ENCODE measurements at places on chromosomes 1 and 21.

DNA sequence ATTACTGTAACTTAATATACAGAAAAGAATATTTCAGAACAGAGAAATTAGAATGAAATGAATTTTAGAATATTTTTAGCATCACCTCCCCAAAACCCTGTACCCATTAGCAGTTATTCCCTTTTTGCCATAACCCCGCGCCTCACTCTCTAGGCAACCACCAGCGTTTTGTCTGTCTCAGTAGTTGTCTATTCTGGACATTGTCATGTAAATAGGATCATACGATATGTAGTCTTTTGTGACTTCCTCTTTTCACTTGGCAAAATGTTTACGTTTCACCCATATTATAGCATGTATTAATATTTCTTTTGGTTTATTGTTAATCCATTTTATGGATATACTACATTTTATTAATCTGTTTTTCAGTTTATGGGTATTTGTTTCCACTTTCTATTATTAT, 24.9 kb downstream of the SOAT1 start:
- DNase-seq, result peak; percentile 36

GRCh38 chr1:207832796-207833195, 78.1 kb downstream of the CD34 start:
- no peak for DNase-seq

DNA sequence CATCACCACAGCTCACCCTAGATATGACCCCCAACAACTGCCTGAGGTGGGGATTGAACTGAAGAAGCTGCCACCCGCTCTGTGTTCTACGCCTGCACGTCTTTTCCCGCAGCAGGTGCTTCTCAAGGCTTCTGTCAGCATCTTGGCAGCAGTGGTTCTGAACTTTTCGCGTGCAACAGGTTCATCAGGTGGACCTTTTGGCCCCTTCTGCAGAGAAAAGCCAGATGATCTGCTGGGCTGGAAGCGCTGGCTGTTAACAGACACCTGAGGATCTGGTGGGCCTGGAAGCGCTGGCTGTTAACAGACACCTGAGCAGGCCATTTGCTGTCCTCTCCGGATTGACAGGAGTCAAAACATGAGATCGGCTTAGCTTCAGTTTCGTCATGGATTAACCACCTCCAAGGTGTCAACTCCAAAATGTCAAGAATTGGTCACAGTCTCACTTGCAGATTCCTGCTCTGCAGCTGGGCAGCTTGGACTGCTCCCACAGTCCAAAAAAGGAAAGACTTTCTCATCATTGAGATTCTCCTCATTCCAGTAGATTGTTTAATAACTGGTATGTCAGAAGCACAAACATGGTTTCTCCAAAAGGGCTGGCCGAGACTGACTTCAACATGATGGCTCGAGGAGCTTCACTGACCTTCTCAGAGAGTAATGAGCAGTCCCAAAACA, 4.7 kb downstream of the C1orf174 start:
- no peak for DNase-seq

GRCh38 chr1:25651824-25652741, 35.5 kb downstream of the MAN1C1 start:
- no peak for DNase-seq

DNA sequence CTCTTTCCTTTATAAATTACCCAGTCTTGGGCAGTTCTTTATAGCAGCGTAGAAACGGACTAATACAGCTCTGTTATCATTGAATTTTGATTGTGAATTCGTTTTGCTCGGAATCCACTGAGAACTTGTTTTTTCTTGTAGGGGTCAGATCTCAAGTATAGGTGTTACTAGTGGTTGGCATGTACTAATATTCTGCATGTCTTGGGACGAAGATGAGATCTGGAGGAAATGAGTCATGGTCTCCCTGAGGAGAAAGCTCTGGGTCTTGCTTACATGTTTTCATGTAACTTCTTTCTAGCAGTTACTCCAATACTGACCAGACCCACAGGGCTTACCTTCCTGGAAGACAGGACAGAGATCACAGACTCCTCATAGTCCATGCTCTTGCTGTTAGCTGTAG, 30.3 kb downstream of the ZSCAN20 start:
- DNase-seq, result no peak

- DNase-seq, result no peak
These were observed 81.6 kb downstream of the KIRREL1 start for GRCh38 chr1:158075078-158075477.

- no peak for DNase-seq
These were observed 6.3 kb upstream of the TDRD10 start for GRCh38 chr1:154495496-154496273.

- DNase-seq, result no peak
These were observed 72.6 kb upstream of the ARHGAP29 start for GRCh38 chr1:94309829-94310569.

DNA sequence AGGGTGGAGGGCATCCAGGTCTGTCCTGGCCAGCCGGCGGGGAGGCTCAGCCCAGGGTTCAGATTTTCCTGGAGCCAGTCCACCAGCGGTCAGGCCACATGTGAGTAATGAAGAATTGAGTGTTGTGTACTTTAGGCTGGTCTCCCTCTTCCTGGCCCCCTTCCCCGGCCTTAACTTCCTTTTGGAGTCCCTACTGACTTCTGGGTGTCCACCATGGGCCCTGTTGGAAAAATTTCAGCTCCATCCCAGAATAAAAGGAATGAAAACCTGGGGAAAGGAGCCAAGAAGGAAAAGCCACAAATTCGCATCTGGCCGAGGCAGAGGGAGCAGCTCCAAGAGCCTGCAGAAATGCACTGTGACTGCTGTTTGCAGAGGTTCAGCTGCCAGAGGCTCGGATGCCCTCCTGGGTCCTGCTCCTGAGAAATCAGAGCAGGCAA, 35.5 kb upstream of the HHAT start:
- DNase-seq, result no peak

All from hematopoietic multipotent progenitor cell treated with erythropoietin and hydrocortisone succinate and interleukin-3 and kit ligand, for 4 days (in vitro differentiated cells).